Vagina (tissue), 2 donors: ENCODE measurements at places on chromosomes 4 and X.

DNA sequence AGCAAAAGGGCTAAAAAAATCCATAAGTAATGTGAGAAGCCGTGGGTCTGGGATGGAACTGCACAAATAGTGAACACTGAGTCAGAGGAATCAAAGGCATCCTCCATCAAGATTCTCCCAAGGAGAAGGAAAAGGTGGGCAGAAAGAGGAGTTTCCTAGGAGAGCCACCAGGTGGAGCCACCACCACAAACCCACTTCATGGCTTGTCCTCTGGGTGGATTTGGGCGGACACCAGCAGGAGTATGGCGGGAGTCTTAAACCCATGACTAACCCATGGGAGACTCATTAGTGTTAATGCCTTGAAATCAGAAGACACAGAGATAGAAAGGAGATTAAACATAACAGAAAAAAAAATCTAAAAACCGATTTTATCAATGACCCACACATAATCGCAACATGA is 147.7 kb downstream of the SH3KBP1 start:
- no peak for DNase-seq

DNA sequence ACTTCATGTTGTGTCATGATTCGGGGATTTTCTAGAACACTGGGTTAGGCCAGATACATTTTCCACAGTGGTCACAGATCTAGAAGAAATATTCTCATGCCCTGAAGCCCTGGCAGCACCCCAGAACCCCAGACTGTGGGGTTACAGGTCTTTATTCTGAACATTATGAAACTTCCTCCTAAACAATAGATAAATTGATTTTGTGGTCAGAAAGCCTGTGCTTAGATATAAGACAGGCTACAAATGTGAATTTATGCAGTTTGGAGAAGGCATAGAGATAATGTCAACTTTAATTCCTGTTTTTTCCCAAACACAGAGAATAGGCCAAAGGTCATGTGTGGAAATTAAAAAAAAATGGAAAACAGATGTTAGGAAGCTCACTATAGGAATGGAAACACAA is 492.9 kb downstream of the SPRY1 start:
- DNase-seq: no peak

GRCh38 chrX:50952406-50952805 is 41.9 kb downstream of the BMP15 start:
- DNase-seq: no peak

DNA sequence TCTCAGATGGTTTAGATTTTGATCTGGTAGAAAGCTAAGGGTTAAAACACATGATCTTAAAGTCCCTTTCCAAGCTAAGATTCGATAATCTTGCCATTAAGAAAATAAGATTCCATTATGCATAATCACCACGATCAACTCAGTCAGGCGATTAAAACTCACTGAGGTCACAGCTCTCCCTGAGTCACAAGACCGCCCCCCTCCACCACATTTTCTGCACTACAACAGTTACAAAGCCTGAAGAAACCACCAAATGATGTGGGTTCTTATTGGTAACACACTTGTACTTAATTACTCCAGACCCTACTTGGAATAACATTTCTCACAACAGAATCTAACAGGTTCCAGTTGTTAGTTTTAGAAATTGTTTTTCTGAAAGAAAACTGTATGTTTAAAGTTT is 62.8 kb downstream of the SH3KBP1 start:
- DNase-seq: no peak

DNA sequence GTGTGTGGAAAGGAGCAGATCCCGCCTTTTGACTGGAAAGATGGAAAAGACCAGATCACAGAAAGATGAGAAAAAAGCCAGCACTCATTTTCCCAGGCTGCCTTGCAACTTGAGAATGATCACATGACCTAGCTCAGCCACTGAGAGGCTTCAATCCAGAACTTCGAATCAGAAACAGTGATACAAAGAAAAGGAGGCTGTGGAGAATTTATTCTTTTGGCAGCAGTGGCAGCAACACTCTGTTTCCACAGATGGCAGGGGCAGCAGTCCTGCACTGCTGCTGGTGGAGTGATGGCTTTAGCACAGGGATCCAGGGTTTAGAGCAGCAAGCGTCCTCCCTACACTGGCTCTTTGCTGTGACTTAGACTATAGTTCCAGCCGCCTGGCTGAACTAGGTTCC is 77.8 kb upstream of the SH3RF1 start:
- DNase-seq: no peak
